ENCODE measurements at places on chromosomes 5 and 9.
A peak's percentile ranks its signal among the peaks of the same experiment; 100 is the strongest.

DNA sequence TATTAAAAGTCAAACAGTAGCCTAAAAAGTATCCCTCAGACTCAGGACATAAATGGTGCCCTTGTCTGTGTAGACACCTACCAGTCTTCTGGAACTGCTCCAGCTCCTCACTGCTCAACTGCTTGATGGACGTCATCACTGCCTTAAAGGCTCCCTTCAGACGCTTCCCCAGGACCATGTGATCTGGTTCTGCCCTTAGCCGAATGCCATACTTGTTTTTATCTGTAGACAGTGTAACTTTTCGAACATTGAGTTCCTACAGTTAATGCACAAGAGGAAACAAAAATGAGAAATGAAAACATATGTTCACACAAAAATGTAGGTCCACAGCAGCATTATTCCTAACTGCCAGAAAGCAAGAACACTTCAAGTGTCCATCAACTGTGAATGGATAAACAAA is 46.2 kb downstream of the IARS1 start:
- no peak for DNase-seq

GRCh38 chr5:172086194-172086975 is 79.9 kb upstream of the FBXW11 start:
- no peak for DNase-seq

DNA sequence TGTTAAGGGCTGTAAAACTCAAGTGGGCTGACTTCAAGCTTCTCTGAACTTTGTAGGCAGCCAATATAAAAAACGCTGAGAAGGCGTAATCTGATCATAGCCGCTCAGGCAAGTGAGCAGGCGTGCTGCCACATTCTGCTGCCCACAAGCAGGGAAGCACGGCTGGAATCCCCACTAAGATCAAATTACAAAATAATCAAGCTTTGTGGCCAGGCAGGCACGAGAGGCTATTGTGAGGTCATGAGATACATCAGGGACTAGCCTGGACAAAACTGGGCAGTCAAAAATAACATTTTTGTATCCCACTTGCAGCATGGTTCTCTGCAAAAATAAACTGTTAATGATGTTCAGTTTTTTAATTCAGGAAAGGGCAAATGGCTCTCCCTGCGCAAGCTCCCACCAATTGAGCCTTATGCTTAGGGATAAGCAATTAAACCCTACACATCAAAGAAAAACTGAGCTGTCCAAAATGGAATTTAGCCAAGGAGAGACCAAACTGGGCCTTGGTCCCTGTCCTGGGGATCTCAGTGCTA is 64.0 kb downstream of the POU5F2 start:
- no peak for DNase-seq

DNA sequence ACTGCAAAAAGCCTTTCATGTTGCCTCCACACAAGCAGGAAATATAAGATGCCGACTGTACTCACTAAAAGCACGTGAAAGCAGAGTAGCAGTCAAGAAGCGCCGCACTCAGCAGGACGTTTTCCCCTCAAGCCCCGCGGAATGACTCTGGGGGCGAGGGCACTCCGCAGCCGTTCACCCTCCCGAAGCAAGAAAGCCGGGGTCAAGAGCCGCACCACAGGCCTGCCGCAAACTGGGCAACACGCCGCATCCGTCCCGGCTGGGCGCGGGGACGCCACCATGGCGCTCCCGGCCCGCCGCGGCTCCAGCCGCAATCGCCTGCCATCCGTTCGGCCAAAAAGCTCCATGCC is 364 bp downstream of the RPS6 start:
- peak; percentile 55 for DNase-seq

- no peak for DNase-seq
Measured at GRCh38 chr5:174777583-174777982, 53.2 kb downstream of the MSX2 start.

DNA sequence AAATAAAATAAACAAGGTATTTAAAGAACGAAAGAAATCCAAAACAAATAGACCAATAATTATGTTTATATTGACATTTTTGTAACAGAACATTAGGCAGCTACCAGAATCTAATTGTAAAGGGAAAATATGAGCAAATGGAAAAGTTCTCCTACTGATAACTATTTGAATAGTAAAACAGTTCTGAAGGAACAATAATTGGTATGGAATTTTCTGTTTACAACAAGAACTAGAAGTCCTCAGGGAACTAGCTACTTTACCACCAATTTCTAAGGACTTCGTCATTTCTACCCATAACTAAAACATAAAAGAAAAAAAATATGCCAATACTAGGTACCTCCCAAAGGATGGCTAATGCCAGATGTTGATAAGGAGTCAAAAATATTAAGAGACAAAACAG is 58.5 kb downstream of the AP3B1 start:
- DNase-seq: no peak

DNA sequence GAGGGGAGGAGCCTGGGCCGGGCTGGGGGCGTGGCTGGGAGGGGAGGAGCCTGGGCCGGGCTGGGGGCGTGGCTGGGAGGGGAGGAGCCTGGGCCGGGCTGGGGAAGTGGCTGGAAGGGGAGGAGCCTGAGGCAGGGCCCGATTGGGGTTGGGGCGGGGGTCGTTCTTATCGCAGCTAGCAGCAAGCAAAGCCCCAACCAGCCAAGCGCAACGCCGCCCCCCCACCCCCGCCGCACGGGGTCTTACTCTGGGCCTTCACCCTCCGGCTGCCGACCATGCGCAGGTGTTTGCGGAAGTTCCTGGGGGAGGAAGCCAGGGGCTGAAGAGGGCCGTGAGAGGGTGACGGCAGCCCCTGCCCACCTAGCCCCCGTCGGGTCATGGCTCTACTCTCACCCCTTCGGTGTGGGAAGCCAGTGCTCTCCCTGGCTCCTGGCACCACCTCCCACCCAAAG is 5.0 kb downstream of the NSMF start:
- peak; percentile 44 for DNase-seq

- peak; percentile 56 for DNase-seq
Measured at GRCh38 chr5:151924564-151925301, at the start of gene GLRA1. TSS of gene GLRA1 (minus strand) at chr5:151924851. CDS start at chr5:151924549, 302 bp downstream.

GRCh38 chr9:78371981-78372380 is 75.1 kb downstream of the PSAT1 start:
- no peak for DNase-seq

DNA sequence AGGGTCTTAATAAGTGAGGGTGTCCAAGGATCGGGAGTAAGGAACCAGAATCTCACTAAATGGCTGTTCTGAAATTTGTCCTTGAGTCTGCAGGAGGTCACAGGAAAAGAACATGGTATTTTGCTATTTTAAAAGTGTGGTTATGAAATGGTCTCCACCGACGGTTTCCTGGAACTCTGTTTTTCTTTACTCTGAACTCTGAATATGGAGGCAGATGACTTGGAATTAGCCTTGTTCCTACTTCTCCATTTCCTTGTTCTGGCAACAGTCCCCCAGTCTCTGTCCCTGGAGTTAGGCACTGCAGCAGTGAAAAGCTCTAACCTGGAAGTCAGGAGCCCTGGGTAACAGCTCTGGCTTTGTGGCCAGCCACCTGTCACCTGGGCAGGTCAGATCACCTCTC is 46.6 kb upstream of the C5orf58 start:
- DNase-seq: no peak

- no peak for DNase-seq
Measured at GRCh38 chr9:114476891-114477469, 28.3 kb downstream of the WHRN start.

- DNase-seq: no peak
Measured at GRCh38 chr5:75961818-75962217, 121.4 kb upstream of the SV2C start.

GRCh38 chr9:99158629-99159028 is 53.7 kb downstream of the TGFBR1 start:
- no peak for DNase-seq

GRCh38 chr5:158382473-158382872 is 523.5 kb upstream of the CLINT1 start:
- peak; percentile 64 for DNase-seq

DNA sequence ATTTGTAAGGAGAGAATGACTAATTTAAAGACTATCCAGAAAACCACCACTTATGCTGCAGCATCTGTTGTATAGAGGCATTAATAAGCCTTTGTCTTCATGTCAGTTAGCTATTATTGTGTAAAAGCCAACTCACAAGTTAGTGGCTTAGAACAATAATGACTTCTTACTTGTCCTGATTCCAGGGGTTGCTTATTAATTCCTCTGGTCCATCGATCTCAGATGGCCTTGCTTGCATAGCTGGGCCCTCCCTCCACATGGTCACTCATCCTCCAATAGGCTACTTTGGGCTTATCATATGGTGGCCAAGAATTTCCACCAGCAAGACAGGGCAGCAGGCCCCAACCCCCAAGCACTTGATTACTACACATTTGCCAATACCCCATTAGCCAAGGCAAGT is 44.5 kb upstream of the STK32A start:
- no peak for DNase-seq

- no peak for DNase-seq
Measured at GRCh38 chr9:110762783-110763182, 94.2 kb downstream of the MUSK start.

- no peak for DNase-seq
Measured at GRCh38 chr5:124154714-124155113, 591.7 kb downstream of the ZNF608 start.

- peak; percentile 59 for DNase-seq
Measured at GRCh38 chr9:70389621-70390266, 24.7 kb downstream of the KLF9 start.

DNA sequence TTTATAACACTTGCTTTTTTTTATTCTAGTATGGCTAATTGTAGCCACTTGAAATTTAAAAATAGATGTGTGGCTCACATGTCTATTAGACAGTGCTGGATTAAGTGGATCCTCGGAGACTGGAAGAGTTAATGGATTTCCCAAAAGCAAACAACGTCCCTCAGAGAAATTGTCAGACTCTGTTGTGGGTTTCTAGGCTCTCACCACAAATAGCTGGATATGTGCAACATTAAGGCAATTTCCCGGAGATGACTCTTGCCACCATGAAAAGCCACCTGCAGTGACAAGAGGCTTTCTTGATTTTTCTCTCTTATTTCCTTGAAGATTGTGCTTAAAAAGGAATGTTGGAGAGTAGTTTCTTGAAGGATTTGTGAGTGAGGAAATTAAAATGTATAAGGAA is 43.2 kb downstream of the TMEM167A start:
- DNase-seq: no peak

GRCh38 chr9:734831-735511 is 106.5 kb upstream of the DMRT1 start:
- DNase-seq: peak; percentile 29

All from lung microvascular endothelial cell (primary cell).